Activated CD4-positive, alpha-beta T cell treated with anti-CD3 and anti-CD28 coated beads, Interleukin-2, amount 50 U/mL, for 48 hours (primary cell): ENCODE measurements at places on chromosomes 1 and 21.

- DNase-seq = no peak
These were observed 10.1 kb downstream of the EPHA2 start for GRCh38 chr1:16145662-16146278.

DNA sequence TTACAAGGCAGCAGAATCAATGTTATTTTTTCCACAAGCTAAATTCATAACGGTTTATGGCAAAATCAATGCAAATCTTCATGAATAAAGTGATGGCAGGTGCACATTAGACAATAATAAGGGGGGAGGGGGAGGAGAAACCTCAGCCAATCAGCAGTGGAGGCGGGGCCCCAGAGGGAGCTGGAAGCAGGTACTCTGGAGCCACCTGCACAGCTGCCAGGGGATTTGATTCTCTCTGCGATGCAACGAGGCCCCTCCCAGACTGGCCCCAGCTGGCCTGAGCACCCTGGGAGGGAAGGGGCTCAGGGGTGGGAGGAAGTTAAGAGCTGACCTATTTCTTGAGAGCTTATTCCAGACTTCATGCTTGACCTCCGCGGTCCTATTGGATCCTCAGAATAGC is 127.8 kb upstream of the IGSF21 start:
- no peak for DNase-seq

DNA sequence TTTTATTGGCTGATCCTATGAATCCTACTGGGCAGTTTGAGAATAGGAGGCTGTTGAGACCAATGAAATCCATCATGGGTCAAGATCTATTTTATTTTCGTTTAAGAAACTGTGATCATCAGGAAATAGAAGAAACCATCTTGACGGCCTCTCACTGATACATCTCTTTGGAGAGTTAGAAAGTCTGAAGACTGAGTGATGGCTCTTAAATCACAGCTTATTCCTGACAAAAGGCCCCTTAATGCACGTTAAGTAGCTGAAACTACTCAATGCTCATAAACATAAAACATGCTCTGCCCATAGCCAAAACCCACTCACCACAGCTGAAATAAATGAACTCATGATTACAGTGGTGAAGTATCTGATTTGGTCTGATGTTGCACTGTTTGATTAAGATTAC is 784.5 kb upstream of the NEGR1 start:
- no peak for DNase-seq

DNA sequence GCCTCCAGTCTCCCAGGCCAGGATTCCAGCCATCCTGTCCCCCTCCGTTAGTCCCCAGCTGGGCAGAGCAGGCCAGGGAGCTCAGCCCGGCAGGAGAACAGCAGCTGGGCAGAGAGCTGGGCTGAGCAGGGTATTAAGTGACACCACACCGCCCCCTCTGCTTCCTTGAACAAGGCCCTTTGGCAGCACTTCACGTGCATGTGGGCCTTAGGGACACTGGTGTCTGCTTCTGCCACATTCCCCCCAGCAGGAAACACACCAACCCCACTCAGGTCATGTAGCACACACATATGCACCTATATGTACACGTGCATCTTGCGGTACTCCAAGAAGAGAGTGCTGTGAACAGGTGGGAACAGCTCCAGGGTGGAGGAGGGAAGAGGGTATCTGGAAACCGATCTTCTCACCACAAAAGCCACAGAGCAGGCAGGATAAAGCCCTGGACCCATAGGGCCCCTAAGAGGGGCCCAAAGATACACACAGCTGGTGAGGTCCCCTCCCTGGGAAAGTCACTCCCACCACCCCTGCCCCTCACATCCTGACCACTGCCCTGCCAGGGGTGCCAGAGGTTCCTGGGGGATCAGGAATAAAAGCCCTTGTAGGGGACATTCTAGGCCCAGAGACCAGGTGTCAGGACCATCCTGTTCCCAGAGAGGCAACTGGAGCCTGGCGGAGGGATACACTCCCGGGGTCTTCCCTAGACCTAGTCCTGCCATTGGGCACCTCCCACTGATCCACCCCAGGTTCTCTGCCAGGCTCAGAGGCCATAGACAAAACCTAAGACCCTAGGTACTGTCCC is 4.5 kb downstream of the EPHA2 start:
- no peak for DNase-seq

DNA sequence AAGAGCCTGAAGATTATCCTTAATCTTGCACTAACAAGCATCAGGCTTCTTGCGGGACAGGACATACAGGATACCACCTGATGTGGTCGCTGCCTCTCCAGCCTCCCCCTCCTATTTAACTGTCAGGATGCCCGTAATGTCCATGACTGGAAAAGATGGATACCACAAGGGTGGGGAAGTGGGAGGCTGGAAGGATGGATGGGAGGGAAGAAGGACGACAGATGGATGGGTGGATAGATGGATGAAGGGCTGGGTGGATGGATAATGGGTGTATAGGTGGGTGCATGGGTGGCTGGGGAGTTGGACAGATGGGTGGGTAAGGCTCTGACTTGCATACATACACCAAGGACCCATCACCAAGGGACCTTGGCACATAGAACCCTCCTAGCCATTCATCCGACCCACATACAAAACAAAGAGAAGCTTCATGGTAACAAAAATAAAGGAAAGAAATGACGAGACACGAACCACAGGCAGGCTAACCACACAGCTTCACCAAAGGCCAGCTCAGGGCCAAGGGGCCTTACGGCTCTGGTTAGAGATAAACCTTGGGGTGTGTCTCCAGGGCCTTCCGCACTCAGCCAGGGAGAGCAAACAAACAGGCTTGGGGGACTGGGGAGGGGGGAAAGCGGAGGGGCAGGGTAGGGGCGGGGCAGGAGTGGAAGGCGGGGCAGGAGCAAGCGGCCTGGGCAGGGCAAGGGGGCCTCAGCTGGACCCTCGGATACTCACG is 50.5 kb downstream of the HSPG2 start:
- no peak for DNase-seq

DNA sequence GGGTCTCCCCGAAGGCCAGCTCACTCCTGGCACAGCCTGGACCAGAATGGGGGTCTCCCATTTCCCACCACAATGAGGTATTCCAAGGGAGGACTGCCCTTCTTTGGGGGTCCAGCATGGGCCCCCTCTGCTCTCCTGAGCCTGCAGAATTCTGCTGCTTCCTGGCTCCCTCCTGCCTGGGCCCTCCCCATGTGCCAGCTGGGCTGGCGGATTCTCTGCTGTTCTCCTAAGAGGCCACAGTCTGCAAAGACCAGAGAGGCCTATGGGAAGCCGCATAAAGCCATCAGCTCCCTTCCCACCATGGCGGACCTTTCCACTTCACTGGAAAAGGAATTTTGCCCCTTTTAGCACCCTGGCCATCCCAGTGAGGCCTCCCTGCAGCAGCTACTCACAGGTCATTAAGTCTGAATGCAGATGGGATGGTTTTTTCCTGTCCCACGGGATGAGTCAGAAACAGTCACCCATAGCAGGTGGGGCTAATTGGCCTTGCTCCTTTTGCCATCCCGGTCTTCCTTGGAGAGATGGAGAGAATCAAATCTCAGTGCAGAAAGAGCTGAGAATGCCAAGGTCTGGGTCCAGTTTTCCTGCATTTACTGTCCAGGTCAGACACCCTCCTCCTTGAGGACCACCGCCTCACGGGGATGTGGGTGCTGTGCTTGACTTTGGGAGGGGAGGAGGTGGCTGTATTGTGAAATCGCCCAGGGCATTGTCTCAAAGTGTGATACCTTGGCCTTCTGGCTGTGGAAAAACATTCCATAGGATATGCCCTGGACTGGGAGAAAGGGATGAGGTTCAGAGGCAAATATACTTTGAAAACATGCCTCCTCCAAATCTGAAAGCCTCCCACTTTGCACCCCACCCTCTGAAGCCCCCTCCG is 23.2 kb downstream of the MYBPH start:
- DNase-seq = no peak

GRCh38 chr1:38528623-38529022 is 330.9 kb downstream of the RRAGC start:
- DNase-seq = no peak

DNA sequence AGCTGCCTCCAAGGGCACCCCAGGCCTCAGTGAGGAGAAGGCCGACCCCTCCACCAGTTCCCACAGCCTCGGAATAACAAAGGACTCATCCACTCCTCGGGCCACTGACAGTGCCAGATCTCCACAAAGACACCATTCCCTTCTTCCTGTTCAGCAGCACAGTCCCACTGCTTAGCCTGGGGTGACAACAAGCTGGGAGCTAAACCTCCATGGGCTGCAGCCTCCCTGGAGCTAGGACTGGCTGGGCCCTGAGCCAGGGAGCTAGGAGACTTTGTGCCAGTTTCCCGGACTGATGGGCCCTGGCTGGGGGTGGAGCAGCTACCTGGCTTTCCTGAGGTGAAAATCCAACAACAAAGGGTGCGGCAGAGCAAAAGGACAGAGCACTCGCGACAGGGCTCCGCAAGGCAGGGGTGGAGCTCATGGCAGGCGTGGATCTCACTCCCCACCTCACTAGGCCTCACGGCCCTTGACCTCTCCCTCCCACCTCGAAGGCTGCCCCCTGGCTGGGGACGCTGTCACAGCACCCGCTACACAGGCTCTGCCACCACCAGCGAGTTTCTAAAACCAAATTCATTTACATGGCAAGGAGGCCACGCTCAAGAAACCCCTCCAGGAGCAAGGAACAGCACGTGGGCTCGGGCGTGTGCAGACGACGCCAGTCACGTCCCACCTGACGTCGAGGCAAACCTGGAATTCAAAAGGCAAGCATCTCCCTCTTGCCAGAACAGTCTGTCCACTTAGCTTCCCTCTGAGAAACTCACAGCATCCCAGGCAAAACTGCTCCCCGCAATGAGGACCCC is 13.8 kb downstream of the SLC35E2B start:
- DNase-seq = no peak

DNA sequence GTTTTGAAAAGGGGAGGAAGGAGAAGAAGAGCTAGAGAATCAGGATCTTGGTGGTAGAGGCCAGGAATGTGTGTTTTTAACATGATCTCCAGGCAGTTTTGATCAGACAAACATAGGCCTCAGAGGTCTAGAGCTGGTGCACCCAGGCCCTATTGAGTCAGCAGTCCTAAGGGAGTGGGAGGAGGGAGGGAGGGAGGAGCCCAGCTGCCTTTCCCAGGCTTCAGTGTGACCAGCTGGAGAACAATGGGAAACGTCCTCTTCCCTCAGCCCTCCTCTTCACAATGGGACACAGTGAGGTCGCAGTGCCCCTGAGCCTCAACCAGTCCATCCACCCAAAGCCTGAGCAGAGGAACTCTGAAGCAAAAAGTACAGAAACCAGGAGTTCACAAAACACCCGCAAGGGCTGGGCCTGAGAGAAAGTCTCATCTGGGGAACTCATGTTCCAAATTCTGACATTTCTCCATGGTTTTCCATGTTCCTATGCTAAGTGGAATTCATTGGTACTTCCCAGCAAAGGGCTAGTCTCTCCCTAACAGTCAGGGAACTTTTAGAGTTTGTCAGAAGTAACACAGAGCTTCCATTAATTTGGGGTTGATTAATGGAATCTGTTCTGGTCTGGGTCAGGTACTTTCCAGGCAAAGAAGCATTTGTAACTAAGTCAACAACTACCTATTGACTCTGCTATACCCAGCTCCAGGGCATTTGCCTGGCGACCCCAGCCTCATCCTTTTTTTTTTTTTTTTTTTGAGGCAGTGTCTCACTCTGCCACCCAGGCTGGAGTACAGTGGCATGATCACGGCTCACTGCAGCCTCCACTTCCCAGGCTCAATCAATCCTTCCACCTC is 37.5 kb downstream of the ELAPOR1 start:
- DNase-seq = no peak

DNA sequence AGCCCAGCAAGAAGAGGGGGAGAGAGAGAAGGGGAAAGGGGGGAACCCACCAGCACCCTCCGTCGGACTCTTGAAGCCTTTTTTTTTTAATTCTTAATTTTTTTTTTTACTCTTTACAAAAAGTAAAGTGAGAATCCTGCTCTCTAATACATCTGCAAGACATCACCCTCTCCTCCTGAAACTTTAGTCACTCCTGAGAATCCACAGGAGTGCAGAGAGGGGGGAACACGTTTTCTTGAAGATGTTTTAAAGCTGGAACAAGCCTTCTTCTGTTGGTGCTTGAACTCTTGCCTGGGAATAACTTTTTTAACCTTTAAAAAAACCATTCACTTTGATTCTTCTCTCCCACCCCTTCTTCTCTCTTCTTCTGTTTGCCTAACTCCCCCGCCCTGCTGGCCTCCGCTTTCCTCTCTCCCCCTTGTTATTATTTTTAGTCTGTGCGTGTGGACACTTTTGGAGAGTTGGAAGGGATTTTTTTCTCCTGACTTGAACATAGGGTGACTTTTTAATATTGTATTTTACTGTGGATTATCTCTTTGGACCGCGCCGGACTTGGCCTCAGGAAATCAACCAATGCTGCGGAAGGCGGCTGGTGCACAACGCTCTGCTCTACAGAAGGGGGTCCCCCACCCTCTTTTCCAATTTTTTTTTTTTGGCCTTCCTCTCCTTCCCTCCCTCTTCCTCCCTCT is 383 bp upstream of the PRRX1 start:
- DNase-seq = no peak

GRCh38 chr21:28817871-28818270 is 174.8 kb downstream of the LTN1 start:
- DNase-seq = no peak

DNA sequence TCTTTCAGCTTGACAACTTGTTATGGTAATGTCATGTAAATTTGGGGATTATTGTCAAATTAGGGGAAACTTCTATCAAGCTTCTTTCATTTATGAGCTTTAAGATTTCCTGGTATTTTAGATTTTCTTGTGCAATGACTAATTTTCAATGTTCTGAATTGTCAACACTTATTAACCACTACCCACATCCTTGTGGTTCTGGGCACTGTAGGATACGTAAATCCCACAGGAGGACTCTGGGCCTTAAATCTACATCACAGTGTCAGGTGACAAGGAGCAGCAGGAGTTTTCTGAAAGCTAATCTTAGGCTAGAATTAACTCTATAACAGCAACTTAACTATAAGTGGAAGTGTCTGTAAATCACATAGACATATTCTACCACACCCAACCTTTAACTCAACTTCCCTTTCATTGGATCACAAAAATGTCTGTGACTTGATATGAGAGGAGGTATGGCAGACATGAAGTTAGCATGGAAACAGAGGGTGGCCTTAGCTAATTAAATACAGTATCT is 397.7 kb downstream of the HLX start:
- DNase-seq = no peak

- no peak for DNase-seq
These were observed 24.9 kb downstream of the CSMD2 start for GRCh38 chr1:34140011-34140676.

GRCh38 chr21:38448671-38449385 is 49.4 kb downstream of the ERG start:
- DNase-seq = no peak
